Amniotic stem cell (primary cell): ENCODE measurements at places on chromosomes 4 and X.

DNA sequence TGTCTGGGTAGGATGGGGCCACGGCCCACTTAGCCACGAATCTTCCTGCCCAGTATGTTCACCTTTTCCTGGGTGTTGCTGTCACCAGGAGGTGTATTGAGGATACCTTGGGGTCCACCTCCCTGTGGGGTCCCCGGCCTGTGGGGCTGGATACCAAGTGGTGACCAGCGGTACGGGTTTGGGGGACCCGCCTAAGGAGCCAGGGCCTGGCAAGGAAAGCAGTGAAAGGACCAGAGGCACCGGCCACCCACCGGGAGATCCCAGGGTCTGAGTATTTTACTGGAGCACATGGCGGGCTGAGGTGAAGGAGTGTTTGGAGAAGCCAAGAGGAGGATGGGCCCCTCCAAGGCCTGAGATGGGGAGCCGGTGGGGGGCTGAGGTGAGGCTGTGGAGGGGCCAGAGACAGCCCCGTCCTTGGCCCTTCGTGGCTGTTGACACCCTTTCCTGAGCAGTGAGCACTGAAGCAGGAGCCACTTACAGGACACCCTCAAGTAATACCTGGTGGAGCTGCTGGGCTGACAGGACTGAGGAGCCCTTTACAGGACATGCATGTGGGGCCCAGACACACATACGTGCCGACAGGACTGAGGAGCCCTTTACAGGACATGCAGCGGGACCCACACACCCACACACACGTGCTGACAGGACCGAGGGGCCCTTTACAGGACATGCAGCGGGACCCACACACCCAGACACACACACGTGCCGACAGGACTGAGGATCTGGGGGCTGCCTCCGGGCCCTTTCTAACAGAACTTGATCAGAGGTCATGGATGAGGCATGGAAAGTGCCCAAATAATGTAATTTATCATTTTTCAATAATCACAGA is 38.4 kb downstream of the TMEM271 start:
- DNase-seq: no peak

GRCh38 chr4:96194993-96195392 is 355.1 kb downstream of the PDHA2 start:
- no peak for DNase-seq

- no peak for DNase-seq
Observed at GRCh38 chrX:22147942-22148341, 115.8 kb downstream of the PHEX start.

- no peak for DNase-seq
Observed at GRCh38 chr4:7435471-7436061, 836 bp upstream of the PSAPL1 start.

DNA sequence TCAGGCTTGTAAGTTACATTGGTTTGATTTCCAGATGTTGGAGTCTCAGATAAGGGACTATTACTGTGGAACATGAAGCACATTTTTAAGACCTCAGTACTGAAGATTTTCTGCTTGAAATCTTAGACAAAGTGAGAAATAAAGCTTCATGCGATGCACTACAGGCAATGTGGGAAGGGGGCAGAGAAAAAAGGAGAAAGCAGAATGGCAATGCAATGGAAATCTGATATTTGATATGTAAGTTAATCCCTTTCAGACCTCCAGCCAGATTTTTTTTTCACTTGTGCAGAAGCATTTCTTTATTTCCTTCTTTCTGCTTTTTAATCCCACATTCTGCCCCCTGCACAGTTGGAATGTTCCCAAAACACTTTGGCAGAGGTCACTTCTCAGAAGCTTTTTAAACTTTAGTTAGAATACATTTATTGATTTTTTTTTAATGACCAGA is 174.3 kb downstream of the ADGRL3 start:
- no peak for DNase-seq

DNA sequence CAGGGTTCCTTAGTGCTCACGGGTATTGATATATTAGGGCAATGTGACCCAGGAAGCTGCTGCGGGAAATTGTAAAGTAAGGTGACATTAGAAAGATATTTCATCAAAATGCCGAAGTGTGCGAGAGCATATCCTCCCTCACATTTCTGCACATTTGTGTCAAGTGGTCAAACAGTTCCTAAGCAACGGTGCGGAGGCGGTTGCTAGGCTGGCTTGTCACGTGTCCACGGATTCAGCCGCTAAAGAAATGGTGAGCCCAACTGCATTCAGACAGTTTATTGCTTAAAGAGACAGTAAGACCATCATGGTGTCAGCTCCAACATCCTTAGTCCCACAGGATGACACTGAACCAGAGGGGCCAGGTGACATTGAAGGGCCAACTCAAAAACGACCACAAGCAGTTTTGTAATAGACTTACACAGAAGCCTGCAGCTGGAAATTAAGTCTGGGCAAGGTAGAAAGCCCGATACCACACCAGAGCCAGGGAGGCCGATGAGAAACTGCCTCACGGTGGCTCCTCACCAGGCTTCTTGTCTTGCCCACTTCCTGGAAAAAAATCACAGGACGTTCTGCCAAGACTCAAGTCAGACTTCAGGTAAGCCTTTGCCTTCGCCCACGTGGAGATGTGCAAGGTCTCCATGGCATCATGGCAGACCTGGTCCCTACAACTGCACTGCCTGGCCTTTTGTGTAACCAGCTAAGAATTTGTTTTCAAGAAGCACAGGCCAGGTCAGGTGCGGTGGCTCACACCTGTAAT is 50.4 kb downstream of the USP11 start:
- DNase-seq: no peak

DNA sequence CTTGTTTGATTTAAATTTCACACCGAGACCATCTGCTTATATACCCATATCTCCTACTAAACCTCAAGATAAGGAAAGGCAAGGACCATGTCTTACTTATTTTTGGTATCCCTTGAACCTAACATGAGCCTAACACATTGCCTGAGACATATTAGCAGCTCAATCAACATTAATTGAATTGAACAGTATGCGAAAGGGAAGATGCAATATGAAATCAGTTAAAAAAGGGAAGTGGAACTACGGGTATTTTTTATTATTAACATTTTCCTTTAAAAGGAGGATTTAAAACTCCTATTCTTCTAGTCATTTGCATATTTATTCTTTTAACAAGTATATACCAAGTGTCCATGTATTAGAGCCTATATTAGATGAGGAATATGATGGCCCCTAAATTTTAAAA is 197.0 kb downstream of the CAMK2D start:
- no peak for DNase-seq

DNA sequence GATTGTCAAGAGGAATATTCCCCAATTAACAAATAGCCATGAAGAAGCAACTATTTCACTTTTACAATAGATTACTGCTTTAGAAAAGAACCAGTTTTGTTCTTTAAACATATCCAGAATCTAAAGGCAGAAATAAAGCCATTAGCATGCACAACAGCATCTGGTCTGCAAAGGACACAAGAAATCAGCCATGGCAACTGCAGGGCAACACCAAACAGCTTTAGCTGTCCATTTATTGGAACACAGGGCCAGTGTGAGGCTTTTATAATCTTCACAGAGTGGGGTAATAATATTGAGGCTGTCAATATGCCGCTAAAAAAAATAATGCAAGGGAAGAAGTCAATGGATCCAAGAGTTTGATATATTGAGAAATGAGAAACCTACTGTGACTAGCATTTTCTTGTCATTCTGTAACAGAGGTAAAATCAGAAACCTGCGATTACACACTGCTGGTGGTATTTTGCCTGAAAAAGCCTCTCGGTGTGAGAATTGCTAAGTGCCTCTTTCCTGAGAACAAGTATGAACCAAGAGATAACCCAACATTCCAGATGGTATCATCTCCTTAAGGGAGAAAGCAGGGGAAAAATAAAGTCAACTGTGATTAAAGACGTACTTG is 2.7 kb upstream of the BANK1 start:
- no peak for DNase-seq

- DNase-seq: no peak
Observed at GRCh38 chrX:14361435-14361834, 167.9 kb upstream of the GLRA2 start.

DNA sequence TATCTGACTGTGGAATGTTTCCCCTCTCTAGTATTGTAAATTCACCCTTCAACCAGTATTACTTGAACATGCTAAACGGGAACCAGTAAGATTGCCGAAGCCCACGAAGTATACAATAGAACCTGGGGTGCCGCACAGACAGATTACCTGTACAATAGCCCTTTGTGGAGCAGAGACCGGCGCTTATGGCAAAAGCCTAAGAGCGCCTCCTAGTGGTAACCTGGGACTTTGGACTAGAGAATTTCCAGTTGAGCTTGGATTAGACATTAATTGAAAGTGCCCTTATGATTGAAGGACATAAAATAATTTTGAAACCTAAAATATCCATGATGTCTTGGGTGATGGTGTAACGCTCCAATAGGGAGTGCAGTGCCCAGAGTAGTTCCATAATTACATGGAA is 14.1 kb downstream of the ZNF157 start:
- DNase-seq: no peak

DNA sequence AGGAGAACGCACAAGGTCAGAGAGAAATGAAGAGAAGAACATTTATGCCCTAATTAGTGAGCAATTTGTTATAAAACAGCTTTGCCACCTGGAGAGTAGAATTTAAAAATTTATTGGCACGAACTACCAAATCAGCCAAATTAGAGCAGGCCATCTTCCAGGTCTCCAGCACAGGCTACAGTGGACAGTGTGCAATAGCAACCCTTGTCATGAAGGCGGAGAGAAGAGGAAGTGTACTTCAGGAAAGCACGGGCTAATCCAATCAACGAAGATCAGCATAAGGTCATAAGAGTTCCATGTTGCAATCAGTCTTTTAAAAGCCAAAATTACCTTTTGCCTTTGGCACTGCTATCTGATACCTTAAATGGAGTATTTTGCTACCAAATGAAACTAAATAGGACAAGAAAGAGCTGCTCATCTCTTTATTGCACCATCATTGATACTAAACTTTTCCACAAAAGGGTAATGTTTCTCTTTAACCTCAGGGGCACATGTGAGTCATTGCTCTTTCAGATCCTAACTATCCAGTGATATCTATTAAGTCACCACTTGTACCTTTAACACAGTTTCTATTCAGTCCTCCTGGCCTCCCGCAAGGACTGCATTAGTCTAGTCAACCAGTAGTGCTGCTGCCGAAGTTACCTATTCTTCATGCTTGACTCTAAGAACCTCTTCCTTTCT is 19.9 kb downstream of the ANK2 start:
- DNase-seq: no peak

DNA sequence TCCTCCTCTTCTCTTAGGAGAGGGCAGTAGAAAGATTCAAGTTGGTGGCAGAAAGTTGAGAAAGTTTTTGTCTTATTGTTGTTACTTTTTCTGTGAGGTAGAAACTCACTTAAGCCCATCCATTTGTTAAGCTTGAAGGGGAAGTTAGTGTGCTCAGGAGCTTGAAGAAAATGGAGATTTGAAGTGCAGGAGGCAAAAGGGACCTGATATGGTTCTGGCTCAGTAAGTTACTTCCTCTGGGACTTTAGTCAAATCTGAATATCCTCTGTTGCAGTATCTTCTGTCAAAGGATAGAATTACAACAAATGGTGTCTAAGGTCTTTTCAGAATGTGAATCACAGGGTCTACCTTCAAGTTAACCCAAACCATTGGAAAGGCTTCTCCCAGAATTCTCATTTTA is 46.2 kb downstream of the CXCL13 start:
- no peak for DNase-seq

DNA sequence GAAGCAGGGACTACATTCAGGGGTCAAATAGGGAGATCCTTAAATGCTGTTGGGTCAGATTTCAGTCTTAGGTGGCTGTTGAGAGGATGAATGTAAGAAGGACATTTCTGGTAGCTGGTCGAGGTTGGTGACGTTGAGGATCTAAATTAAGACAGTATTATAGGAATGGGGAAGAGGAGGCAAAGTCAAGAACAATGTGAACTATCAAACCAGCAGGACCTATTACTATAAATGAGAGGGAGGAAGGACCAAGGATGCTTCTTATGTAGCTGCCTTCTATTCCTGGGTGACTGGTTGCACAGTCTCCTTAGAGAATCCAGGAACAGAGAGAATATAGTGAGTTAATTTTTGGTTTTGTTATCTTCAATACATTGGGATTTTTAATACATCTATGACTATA is 118.5 kb upstream of the BMPR1B start:
- no peak for DNase-seq
